ENCODE measurements at places on chromosomes 7 and 10.

DNA sequence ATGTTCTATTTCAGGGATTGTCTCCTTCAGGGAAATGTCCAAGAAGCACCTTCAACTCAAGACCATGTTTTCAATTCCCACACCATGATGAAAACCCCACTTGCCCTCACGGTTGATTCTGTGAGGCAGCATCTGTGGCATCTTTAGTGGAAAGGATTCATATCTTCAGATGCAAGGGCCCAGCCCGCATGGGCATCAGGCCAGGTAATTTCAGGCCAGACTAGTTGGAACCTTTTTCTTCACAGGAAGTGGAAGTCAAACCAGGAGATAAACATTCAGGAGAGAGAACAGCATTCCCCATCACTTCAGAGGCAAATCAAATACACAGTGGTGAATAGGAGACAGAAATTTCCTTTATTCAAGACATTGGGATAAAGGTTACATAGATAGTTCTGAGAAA lies 88.8 kb downstream of the JCAD start:
- no peak for DNase-seq

GRCh38 chr7:151313857-151314256 lies 27.8 kb upstream of the NUB1 start:
- DNase-seq, result no peak

- no peak for DNase-seq
These were observed 39.6 kb upstream of the DNAJB6 start for GRCh38 chr7:157297185-157297584.

GRCh38 chr7:24637021-24637420 lies 63.8 kb downstream of the PALS2 start:
- no peak for DNase-seq

- peak; percentile 71 for DNase-seq
These were observed 201.0 kb upstream of the IMMP2L start for GRCh38 chr7:111763221-111763801.

GRCh38 chr7:16581286-16581685 lies 54.7 kb downstream of the LRRC72 start:
- DNase-seq, result no peak

DNA sequence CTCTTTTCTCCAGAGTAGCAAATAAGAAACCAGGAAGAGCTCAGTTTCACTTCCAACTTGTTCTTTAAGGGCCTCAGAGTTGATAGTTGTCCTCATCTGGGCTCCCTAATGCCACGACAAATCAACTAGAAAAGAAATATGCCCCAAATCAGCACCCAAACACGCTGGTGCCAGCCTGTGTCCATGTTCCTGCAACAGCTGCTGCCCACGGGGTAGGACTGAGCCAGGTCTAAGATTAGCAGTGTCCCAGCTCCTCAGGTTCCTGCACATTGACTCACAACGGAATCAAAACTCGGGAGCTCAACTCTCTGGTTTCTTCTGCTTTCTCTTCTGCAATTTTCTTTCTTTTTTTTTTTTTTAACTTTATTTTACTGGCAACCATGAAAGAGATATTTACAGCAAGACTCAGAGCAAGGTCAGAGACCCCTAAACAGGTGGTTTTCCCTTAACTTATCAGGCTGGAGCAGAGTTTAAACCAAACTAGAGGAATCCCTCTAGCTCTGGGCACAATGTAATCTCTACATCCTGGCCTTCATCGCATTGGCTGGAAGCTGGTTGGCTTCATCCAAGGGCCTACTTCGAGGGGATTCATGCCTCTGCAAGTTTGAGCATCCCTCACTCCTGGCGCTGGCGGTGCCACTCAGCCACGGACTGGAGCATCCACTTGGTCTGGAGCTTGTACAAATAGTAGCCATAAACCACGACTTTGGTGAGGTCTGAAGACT lies 126.1 kb downstream of the PFKFB3 start:
- no peak for DNase-seq

- DNase-seq, result no peak
These were observed 113.5 kb downstream of the CELF2 start for GRCh38 chr10:11131112-11131639.

GRCh38 chr7:22944022-22944421 lies 69.9 kb downstream of the HYCC1 start:
- DNase-seq, result peak; percentile 45

DNA sequence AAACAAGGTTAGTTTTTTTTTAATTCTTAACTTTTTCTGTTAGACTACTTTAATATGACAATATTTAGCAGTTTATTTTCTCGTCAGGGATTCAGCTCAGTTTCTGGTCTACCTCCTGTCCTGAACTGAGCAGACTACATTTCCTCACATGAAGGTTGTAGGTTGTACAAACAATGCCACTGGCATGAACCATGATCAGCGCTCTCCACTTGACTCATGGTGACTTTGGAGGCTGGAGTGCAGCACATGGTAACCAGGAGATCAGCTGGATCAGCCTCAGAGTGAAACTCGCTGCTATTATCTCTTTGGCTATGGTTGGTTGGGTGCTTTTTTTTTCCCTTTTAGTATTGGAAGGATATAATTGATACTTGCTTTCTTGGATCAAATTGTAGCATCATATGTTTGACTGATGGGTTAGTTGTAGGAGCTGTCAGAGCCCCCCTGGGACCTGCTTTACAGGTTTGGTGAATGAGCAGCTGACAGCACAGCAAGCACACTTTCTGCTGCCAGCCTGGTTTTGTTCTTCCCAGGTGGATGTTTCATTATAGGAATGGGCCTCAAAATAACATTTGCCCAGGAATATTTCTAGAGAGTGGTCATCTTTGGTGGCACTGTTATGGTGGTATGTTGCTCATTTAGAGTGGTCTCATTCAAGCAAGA lies 556.4 kb downstream of the AUTS2 start:
- no peak for DNase-seq

GRCh38 chr7:142134909-142135308 lies 23.4 kb downstream of the MGAM2 start:
- DNase-seq, result no peak

DNA sequence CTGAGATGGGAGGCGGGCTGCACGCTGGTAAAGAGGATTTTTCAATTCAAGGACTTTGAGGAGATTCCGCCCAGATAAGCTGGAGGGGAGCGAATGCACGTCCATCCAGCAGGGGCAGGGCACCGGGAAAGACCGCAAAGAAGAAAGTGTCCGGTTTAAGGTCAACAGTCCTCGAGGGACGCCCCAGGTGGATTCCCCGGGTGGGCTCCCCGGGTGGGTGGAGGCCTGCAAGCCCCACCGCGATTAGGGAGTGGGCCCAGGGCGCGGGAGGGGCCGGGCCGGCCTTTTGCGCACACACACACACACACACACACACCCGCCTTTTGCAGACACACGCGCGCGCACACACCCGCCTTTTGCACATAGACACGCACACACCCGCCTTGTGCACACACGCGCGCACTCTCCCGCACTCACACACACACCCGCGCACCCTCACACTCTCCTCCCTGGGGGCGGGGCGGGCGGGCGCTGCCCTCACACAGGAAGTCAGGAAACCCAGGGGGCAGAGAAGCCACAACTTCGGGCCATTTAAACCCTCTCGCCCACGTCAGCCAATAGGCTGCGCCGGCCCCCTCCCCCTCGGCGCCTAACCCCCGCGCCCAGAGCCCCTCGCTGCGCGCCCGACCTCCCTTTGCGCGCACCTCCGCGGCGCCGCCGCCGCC lies 615 bp downstream of the ARHGAP12 start:
- DNase-seq, result peak; percentile 90

DNA sequence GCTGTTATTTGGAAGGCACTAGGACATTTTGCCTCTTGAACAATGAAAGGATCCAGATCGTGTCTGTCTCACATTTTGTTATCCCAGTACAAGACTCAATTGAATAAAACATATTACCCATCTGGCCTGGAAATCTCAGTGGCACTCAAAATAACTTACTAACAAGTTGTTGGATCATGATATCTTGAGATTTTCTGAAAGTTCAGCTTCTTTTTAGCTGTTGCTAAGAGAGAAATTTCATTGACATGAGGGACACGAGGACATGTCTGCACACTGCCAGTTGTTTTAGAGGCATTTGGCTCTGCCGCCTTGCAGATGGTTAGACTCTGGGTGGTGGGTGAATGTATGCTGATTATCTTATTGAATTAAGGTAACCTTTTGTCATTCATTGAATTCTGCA lies 41.0 kb downstream of the KAT6B start:
- no peak for DNase-seq

- DNase-seq, result no peak
These were observed 36.8 kb downstream of the ST7 start for GRCh38 chr7:116990056-116990455.

GRCh38 chr10:15120523-15120922 lies 23.4 kb downstream of the RPP38 start:
- no peak for DNase-seq

DNA sequence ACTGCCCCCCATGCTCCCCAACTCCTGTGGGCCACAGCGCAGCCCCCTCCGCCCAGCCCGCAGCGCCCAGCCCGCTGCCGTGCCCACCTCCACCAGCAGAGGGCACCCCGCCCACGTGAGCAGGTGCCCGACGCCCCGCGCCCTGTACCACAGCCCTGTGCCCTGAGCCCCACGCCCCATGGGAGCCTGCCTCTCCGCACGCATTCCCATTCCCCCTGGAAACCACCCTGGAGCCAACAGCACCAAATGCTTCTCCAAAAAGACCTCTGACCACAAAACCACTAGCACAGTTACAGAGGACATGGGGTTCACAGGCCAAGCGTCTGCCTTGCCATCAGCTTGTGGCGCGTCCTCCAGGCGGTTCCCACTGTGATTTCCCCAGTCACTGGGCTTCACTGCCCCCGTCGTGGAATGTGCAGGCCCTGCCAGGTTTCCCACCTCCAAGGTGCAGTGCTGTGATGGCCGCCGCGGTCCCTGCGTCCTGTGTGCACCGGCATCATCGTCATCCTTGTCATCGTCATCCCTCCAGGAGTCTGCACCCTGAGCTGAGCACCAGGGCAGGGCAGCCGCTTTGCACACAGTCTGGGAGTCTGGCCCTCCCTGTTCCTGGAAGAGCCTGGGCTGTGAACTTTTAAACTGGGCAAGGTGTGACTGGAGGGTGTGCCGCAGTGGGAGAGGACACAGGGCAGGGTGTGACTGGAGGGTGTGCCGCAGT lies 61.7 kb downstream of the PWWP2B start:
- no peak for DNase-seq

GRCh38 chr10:20955355-20955893 lies 58.3 kb upstream of the NEBL start:
- peak; percentile 89 for DNase-seq

DNA sequence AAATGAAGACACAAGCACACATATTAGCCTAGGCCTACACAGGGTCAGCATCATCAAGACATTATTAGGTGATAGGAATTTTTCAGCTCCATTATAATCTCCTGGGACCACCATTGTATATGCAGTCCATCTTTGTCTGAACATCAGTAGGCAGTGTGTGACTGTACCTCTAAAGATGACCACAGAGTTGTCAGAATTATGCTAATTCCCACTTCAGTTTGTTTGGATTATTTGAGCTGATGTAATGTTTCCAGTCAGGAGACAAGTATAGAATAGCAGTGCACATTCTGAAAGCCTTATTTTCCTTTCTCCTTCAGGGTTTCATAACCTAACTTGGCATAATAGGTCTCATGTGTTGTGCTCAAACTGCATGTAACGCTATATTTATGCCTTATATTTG lies 306.4 kb downstream of the NXPH1 start:
- DNase-seq, result no peak

GRCh38 chr10:48331436-48331835 lies 25.0 kb downstream of the MAPK8 start:
- DNase-seq, result no peak

GRCh38 chr7:145909991-145910513 lies 206.5 kb upstream of the CNTNAP2 start:
- DNase-seq, result no peak

DNA sequence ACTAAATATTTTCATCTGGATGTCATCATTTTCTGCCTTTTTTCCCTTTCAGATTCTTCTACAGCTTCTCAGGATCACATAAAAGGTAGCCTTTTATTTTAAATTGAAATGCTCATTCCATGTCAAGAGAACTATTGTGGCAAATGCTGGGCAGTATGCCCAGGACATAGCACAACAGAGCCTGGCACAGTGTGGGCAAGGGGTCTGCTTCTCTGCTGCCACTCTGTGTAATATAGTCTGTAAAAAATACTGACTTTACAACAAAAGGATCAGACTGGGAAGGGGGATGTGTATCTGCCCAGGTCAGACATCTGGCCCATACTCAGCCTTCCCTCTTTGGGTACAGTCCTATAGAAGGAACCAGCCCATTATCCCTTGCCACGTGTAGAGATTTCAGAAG lies 62.7 kb downstream of the CUZD1 start:
- no peak for DNase-seq

- DNase-seq, result no peak
These were observed 714.7 kb upstream of the MBL2 start for GRCh38 chr10:53487019-53487983.

DNA sequence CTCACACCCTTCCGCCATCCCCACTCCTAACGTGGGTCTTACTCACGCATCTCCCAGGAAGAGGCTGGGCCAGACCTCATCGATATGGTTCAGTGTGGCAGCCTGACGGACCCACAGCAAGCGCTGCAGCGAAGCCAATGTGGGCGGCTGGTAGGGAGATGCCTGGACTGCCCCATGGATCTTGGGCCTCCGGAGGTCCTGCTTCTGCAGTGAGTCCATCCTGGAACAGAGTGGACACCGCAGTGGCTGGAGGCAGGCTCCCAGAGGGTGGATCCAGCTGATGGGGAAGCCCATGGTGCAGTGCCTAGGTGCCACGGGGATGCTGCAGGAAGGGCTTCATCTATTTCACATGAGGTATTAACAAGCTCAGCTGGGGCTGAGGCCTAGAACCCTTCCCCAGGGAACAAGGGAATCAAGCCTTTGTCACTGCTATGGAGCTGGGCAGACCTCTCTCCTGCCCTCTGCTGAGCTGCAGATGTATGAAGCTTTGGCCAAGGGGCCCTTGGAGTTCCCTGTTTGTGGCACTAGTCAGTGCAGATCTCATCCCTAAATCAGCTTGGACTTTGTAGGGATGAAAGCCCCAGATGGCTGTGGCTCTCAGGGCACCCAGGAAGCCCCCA lies 13.7 kb upstream of the SAMD8 start:
- DNase-seq, result peak; percentile 67
